ENCODE measurements at places on chromosomes 1 and 21.

- no peak for DNase-seq
Observed at GRCh38 chr1:156293098-156293434, 2.4 kb downstream of the GLMP start.

DNA sequence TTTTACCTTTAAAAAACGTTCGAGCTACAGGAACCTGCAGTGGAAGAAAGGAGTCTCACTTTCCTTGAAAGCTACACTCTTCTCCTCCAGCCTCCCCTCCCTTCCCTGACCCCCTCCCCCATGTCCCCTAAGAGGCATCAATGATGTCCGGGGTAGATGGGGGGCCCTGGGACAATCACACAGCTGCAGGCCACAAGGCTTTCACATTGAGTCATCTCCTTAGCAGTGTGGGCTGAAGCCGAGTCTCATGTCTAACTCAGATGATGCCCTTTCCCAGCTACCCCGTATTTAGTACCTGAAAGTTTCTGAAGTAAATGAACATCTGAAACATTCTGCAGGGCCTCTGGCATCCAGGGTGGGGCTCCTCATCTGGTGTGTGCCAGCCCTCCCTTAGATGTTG is 6.3 kb upstream of the GPR25 start:
- no peak for DNase-seq

- DNase-seq, result no peak
Observed at GRCh38 chr1:162360874-162361260, 15.8 kb downstream of the SPATA46 start.

- DNase-seq, result no peak
Observed at GRCh38 chr21:30443226-30443625, 3.2 kb downstream of the KRTAP15-1 start.

DNA sequence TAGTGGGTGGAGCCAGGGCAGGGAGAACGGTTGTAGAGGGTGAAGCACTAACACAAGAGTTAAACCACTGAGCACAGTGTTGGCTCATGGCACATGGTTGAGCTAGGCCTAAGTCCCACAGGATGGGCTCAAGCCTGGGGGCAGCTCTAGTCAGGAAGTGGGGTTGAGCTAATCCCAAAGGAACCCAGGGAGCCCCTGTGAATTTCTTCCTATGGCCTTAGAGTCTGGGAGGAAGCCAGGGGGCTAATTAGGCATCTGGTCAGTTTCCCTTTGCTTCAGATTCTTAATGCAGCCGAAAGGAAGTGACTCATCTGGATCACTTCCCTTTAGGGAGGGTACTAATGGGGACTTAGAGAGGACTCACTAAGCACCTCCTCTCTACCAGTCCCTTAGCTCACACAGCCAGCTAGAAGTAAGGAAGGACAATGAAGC is 10.1 kb downstream of the CFAP45 start:
- DNase-seq, result no peak

DNA sequence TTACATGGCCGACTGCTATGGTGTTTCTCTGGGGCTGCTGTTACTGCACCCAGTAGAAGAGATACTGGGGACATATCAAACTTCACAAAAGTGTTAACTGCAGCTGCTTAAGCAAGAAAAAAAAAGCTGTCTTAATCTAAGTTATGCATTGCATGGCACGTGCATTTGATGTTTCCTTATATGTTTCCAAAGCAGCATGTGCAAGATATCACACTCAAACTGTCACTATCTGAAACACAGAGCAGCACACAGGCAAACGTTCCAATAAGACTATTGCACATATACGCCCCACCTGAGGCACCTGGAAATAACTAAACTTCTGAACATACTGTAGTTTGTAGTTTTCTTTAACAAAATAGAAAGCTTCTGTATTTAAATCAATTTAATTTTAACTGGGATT is 671.4 kb upstream of the ADGRL2 start:
- no peak for DNase-seq

GRCh38 chr1:79295967-79296366 is 289.4 kb upstream of the ADGRL4 start:
- no peak for DNase-seq

DNA sequence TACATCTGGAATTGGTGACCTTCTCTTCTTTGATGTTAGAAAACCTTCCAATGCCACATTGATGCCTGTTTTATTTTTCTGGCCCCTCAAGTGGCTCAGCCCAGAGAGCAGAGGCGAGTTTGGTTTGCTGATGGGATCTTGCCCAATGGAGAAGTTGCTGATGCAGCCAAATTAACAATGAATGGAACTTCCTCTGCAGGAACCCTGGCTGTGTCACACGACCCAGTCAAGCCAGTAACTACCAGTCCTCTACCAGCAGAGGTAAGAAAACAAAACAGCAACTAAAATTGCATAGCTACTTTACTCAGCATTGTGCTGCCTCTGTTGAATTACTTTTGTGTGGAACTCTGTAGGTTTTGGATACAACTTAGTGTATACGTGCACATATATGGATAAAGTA is 97.6 kb downstream of the CC2D1B start:
- DNase-seq, result no peak

DNA sequence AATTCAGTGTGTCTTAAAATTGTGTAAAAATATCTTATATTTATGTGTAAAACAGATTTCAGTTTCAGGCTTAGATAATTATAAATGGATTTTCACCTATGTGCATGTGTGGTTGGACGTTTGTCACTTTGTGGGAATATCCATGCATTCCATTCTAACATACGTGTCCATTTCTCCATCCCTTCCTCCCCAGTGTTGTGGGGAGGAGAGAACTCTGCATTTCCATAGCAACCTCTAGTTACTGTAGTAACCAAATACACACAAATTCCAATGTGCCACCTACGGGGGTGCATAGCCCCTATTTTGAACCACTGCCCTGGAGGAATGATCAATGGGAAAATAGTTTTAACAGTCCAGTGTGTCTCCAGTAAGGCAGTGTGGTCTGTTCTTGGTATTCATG is 79.0 kb downstream of the RASAL2 start:
- no peak for DNase-seq

DNA sequence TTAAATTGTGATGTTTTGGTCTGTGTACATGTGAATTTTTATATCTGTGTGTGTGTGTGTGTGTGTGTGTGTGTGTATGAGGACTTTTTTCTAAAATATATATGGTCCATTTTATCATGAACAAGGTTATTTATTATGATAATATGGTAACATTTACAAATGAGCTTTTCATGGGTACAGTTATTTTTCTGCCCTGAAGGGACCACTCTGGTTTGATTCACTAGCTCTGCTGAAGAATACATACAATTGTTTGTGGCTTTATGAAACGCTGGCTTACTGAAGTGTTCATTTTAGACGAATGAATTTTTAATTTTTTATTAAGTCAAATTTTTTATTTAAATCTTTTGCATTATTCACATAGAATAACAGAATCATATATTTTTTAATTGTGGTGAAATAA is 71.9 kb downstream of the SPATA46 start:
- no peak for DNase-seq

GRCh38 chr1:107739201-107739600 is 225.8 kb downstream of the VAV3 start:
- DNase-seq, result no peak

DNA sequence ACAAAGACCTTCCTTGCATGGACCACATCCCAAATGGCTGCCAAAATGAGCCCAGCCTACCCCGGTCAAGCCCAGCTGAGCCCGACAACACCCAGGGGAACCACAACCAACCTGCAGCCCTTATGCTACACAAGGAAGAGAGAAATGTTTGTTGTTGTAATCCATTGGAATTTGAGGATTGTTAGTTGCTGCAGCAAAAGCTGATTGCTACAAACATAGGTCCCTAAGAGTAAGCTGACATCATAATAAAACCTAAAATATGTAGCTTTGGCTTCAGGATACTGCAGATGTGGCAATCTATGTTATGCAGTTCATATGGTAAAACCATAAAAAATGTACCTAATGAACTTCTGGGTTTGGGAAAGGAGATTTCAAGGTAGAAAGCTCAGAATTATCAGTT is 65.5 kb upstream of the DNAH14 start:
- no peak for DNase-seq

DNA sequence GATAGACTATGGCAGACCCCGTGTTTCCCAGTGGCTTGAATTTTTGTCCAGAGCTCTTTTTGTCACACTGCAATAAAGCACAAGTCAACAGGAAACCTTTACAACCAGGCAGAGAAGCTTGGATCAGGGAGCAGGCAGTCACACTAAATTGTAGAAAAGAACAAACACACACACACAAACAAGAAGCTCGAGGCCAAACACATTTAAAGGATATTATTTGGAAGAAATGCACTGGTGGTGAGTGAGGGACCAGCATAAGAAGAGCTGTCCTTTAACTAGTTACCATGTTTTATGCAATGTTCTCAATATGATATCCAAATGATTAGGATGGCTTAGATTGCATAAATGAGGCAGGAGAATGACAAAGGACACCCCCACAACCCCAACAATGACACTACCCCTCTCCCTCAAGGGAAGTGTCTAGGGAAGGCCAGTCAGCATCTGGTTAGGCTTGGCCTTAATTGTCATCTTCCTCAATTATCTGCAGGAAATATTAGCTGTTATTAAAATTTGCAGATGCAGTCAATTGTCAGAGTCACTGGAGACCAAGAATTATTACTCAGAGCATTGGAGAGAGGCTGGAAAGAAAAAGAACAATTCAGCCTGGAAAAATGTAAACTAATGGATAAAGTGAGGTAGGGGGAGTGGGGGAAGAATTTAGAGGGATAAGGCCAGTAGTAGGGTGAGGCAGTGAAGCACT is 35.3 kb downstream of the DDR2 start:
- DNase-seq, result no peak

- DNase-seq, result no peak
Observed at GRCh38 chr1:173097001-173097400, 46.3 kb upstream of the TNFSF18 start.

GRCh38 chr1:229114850-229115365 is 156.0 kb upstream of the RAB4A start:
- DNase-seq, result no peak

DNA sequence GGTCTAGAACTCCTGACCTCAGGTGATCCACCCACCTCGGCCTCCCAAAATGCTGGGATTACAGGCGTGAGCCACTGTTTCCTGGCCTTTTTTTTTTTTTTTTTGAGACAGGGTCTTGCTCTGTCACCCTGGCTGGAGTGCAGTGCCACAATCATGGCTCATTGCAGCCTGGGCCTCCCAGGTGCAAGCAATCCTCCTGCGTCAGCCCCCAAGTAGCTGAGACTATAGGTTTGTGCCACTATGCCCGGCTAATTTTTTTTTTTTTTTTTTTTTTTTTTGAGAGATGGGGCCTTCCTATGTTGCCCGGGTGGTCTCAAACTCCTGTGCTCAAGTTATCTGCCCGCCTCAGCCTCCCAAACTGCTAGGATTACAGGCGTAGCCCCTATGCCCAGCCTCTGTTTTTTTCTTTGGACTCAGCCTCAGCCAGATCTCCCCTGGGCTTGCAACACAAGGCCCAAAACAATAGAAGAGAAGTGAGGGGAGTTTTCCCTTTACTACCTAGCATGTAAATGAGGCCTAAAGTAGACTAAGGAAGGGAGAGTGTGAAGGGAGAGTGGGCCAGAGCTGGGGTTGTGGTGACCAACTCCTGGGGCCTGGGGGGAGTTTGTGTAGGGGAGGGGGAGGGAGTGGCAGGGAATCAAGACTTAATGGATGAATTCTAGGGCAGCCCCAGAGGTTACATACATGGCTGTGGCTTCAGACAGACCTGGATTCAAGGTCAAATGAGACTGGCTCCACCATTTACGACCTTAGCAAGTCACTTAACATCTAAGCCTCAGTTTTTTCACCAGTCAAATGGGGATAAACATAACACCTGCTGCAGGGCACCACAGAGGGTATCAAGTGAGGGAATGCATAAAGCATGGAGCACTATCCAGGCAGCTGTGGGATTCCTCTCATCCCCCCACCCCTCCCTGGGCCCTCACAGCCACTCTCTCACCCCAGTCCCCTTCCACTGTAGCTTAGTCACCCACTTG is 1.6 kb upstream of the CD52 start:
- no peak for DNase-seq

GRCh38 chr1:92743221-92743620 is 41.7 kb downstream of the EVI5 start:
- DNase-seq, result no peak

DNA sequence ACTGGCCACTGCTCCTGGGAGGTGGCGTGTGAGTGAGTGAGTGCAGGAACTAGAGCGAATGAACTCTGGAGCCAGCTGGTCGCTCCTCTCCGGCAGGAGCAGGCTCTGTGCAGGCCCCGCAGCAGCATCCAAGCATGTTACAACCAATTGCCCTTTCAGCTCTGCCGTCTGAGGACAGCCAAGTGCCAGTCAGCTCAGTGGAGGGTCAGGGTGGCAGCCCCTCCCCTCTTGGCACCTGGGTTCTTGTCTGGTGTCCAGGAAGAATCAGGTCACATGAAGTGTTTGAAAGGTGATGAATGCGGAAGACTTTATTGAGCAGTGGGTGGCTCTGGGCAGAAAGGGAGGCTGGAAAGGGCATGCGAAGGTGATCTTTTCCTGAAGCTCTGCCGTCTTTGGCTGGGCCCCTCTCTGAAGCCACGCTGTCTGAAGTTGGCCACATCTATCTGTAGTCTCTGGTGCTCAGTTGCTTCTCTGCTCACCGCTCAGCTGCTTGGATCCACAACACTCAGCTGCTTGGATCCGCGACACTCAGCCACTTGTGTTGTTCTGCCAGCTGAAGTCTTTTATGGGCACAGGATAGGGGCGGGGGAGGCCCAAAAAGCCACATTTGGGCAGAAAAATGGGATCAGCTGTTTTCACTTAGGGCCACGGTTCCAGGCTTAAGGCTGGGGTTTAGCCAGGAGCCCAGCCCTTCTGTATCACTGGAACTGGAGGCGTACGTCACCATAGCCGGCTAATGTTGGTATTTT is 139.8 kb downstream of the ADSS2 start:
- DNase-seq, result no peak

DNA sequence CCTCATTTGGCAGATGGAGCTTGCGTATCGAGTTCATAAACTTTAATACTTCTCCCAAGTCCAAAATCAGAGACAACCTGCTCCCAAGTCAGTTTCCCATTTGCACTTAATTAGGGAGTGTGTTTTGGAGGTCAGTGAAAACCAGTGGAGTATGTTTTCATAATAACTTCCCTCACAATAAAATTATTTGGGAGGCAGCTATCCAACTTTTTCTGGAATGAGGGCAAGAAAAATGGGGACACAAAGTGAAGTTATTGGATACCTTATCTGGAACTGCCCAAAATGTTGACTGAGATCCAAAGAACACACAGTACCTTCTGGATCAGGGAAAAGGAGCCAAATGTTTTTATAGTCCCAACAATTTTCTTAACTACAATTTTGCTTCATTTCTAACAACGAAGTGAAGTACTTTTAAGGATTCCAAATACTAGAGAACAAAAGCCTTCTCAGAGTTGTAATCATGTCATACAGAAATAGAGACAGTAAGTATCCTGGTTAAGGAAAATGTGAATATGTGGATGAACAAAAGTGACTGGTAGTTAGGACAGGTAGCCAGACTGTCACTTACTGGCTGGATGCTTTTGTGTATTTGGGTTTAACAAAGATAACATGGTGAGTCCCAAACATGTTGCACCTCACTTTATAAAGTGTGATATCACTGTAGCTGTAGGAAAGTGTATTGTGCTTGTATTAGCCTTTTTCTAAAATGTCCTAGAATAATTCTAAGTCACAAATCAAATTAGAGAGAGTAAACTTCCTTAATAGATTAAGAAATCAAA is 325.0 kb downstream of the HLX start:
- DNase-seq, result no peak

Measured in NCI-H2107 (cell line).